ENCODE measurements at places on chromosomes 13 and 19.
A peak's percentile ranks its signal among the peaks of the same experiment; 100 is the strongest.

- DNase-seq = no peak
Observed at GRCh38 chr13:38167164-38167822, 182.4 kb upstream of the UFM1 start.

GRCh38 chr13:76758257-76758656 lies 127.9 kb downstream of the KCTD12 start:
- DNase-seq = no peak

DNA sequence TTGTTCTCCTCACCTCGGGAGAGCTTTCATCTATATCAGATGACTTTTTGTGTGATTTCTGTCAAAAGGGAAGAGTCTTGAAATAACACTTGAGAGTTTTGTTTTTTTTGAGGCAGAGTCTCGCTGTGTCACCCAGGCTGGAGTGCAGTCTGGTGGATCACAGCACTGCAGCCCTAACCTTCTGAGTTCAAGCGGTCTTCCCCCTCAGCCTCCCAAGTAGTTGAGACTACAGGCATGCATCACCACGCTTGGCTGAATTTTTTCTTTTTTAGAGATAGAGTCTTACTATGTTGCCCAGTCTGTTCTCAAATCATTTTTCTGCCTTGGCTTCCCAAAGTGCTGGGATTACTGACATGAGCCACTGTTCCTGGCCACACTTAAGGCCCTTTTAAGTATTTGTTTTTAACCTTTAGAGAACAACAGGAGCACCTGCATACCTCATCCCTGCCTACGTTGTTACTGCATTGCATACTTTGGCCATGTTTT lies 11.4 kb downstream of the NDFIP2 start:
- no peak for DNase-seq

- DNase-seq = no peak
Observed at GRCh38 chr13:113669231-113669754, 2.3 kb downstream of the GRK1 start.

DNA sequence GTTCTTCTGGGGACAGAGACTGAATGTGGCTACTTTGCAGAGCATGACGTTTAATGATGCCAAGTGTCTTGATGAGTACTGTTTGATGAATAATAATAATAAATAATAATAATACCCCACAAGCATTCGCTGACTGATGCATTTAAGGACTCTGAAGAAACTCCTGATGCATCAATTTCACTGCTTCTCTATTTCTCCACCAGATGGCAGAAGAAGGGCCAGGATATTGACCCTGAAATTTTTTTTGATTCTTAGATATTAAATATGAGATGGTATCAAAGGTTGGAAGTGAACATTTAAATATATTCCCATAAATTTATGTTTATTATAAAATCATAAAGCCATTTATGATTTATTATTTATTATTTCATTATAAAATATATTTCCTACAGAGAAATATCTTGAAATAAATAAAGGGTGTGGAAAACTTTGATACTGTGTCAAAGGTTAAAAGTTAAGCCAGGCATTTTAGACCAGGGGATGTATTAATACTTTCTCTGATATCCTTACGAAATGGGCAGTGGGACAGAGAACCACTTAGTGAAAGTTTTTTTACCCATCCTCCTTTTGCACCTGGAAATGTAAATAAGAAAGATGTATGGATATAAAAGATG lies 170.9 kb downstream of the LACC1 start:
- DNase-seq = peak; percentile 54

- peak; percentile 18 for DNase-seq
Observed at GRCh38 chr19:34430738-34431625, 2.8 kb downstream of the UBA2 start.

DNA sequence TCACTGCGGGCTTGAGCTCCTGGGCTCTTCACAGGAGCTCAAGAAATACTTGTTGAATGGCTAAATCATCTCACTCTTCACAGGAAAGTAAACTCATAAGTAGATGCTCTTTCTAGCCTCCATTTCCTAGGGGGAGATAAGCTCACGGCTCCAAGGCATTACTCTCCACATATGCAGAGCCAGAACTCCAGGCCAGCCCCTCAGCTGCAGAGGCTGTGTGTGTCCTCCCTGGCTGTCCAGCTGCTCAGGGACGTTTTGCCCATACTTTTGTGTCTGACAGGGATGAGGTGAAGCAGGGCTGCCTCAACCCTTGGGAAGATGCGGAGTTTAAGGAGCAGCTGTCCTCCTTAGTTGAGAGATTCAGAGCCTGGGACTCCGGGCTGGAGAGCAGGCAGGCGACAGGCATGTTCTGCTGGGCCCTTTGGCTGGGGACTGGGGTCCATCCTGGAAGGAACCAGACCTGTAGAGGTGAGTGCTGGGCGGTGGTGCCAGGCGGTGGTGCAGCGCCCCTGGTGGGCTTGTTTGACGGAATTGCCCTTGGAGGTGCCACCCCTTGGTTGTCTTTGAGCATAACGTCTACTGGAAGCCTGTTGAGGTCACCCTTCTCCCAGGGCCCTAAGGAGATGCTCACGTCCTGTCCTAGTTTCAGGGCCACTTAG lies 20.5 kb upstream of the SLC15A1 start:
- DNase-seq = no peak

DNA sequence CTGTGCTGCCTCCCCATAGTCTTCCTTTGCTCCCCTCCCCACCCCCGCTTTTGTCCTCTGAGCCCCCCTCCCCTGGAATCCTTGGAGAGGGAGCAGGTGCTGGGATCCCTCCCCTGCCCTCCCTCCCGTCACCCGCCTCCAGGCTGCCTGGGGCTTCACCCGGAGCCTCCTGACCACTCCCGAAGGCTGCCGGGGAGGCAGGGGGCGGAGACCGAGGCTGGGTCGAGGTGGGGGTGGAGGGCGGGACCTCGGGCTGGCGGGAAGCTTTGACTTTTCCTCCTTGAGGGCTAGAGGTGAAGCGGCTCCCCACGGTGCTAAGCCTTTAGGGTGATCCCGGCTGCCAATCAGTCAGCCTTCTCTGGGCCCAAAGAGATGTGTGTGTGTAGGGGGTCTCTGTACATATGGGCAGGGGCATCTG lies 1.5 kb downstream of the KMT5C start:
- DNase-seq = peak; percentile 57

- no peak for DNase-seq
Observed at GRCh38 chr13:77719128-77719527, 21.6 kb downstream of the SLAIN1 start.

DNA sequence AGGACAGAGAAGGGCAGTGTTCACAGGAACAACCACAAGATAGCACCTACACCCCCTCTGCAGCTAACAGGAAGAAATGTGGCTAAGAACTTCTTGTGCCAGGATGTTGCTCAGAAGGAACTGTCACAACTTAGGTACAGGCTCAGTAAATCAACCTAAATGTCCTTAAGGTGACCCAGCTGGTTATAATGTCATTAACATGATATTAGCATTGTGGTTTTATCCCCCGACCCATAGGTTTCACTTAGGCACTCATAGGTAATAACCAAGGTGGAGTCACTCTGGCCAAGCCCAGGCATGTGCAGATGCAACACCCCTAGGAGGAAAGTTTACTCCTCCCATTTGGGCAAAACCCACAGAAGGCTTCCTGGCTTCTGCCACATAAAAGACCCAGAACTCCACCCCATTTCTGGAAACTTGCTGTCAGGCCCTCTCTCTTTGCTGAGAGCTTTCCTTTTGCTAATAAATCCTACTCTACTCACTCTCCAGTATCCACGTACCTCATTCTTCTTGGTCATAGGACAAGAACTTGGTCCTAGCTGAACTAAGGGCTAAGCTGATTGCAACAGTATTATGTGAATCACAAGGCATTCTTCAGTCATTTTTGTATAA lies 951.3 kb downstream of the SLITRK5 start:
- DNase-seq = no peak

- no peak for DNase-seq
Observed at GRCh38 chr13:97946951-97947588, 6.4 kb upstream of the IPO5 start.

- no peak for DNase-seq
Observed at GRCh38 chr19:31436121-31436776, 87.0 kb upstream of the TSHZ3 start.

- DNase-seq = no peak
Observed at GRCh38 chr13:92873029-92873428, 353.6 kb upstream of the GPC6 start.

- no peak for DNase-seq
Observed at GRCh38 chr13:42354241-42355091, 82.5 kb downstream of the AKAP11 start.

DNA sequence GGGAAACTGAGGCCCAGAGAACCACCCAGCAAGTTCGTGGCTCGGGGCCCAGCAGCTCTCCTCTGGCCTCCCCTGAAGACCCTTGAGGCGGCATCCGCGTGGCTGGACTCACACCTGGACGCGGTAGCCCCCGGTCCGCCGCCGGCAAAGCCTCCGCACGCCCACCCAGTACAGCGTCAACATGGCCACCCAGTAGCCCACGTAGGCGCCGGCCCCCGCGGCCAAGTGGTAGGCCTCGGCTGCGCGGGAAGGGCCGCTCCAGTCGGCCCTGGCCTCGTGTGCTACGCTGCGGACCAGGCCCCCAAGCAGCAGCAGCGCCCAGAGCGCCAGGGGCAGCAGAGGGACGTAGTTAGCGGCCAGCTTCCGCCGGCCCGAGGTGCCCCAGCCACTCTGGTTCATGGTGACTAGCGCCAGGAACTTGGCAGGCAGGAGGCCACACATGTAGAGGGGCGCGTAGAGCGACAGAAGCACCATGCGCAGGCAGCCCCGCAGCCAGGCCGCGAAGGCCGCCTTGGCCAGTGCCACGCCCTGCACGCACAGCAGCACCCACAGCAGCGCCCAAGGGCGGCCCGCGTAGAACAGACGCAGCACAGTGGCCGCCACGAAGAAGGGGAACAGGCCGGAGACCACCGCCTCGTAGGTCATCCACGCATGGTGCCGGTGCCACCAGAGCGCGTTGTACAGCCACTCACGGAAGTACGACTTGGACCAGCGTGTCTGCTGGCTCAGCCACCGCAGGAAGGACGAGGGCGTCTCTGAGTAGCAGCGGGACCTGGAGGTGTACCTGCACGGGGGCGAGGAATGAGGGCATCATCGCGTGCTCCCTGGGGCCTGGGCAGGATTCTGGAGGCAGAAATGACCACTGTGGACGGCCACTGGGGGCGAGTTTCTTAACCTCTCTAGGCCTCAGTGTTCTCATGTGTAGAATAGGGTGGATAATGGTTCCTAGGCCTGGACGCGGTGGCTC lies 10.2 kb downstream of the HAS1 start:
- no peak for DNase-seq

- no peak for DNase-seq
Observed at GRCh38 chr13:38697628-38698333, 10.9 kb downstream of the FREM2 start.

DNA sequence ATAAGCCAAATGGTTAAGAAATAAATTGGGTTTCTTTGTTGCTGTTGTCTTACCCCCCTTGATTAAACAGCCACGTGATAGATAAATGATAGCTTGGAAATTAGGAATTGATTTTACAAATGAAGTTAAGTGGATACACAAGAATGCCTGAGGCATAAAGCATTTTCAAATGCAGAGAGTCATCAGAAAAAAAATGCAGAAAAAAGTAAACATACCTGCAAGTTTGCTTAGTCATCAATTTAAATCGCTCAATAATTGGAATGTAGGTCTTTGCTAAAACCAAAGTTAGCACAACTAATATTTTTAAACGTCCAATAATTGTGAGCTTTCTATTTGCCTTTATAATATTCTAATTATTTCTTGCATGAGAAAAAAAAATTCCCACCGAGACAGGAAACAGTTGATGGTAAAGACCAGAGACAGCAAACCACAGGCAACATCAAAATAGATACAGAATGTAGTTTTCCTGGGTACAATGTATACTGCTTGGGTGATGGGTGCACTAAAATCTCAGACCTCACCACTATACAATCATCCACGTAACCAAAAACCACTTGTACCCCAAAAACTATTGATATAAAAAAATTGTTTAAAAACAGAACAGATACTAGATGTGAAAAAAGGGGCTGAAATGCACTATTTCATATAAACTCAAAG lies 924.0 kb downstream of the PCDH9 start:
- DNase-seq = no peak

DNA sequence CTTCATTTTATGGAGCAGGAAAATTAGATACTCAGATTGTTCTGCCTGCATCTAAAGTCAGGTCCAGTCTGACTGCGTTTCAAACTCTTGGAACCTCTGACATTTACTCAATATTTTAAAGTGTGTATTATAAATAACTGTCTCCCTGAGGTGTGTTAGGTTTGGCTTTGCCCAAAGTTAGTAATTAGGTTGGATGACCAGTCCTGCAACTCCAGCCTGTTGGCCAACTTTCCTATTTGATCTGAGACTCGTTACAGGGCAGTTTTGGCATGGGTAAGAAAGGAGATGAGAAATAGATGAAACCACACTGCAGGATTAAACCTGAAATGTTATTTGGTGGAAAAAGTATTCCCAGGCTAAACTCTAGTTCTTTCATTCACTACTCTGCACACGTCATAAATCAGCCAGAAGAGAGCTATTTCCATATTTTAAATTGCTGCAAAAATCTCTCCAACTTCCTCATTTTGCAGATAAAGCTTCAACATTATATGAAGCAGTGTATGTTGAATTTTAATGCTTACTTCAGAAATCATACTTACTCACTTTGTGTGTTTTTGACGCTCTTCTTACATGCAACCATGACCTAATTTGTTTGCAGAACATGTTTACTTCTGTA lies 357.1 kb downstream of the DCT start:
- no peak for DNase-seq

DNA sequence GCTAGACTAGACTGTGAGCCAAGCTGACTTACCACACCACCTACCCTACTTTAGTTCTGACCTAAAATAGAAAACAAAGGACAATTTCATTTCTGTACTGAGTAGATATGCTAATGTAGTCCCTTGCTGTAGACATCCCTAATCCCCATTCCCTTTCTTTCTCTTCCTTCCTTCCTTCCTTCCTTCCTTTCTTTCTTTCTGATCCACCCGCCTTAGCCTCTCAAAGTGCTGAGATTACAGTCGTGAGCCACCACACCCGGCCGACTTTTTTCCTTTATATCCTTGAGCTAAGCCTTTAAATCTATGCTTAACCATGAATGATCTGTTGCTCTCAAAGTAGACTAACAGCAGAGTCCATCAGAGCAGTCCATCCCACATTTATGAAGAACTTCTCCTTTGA lies 465.0 kb downstream of the SLITRK6 start:
- no peak for DNase-seq

GRCh38 chr19:55212447-55212846 lies 3.1 kb upstream of the PTPRH start:
- DNase-seq = no peak

- DNase-seq = no peak
Observed at GRCh38 chr19:50858886-50859285, 4.2 kb downstream of the KLK3 start.

DNA sequence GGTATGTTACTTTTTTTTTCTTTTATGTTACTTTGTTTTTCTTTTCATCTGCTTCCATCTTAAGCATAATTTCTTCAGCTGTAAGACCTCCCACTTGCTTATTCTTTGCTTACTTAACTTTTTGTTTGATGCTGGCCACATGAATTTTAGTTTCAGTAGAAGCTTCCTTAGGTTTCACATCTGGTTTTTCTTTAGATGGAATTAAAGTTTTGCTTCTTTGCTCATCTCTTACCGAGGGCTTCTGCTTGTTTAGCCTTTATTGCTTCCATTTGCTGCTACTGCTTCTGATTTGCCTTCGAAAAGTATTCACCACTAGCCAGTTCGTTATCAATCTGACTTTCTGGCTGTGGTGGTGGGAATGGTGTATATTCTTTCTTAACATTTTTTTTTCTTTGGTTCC lies 90.9 kb downstream of the GJA3 start:
- DNase-seq = no peak

- DNase-seq = no peak
Observed at GRCh38 chr13:32259116-32259515, 56.0 kb downstream of the ZAR1L start.

GRCh38 chr19:29432677-29433076 lies 93.1 kb upstream of the VSTM2B start:
- DNase-seq = no peak
